Stimulated activated CD4-positive, alpha-beta T cell treated with anti-CD3 and anti-CD28 coated beads, Interleukin-2, amount 100 ng/mL, for 24 hours (primary cell): ENCODE measurements at places on chromosomes 12 and 14.
A peak's percentile ranks its signal among the peaks of the same experiment; 100 is the strongest.

GRCh38 chr12:132143336-132144071 lies 615 bp downstream of the DDX51 start:
- DNase-seq = peak; percentile 40

DNA sequence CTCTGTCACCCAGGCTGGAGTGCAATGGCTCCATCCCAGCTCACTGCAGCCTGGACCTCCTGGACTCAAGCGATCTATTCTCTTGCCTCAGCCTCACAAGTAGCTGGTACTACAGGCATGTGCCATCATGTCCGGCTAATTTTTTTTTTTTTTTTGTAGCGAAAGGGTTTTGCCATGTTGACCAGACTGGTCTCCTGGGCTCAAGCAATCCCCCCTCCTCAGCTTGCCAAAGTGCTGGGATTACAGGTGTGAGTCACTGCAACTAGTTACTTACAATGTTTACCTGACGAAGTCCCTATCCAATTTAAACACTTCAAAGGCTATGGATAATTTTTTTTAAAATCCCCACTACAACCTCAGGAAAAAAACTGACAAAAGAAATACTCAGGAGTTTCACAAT lies 1.8 kb downstream of the KRR1 start:
- no peak for DNase-seq

DNA sequence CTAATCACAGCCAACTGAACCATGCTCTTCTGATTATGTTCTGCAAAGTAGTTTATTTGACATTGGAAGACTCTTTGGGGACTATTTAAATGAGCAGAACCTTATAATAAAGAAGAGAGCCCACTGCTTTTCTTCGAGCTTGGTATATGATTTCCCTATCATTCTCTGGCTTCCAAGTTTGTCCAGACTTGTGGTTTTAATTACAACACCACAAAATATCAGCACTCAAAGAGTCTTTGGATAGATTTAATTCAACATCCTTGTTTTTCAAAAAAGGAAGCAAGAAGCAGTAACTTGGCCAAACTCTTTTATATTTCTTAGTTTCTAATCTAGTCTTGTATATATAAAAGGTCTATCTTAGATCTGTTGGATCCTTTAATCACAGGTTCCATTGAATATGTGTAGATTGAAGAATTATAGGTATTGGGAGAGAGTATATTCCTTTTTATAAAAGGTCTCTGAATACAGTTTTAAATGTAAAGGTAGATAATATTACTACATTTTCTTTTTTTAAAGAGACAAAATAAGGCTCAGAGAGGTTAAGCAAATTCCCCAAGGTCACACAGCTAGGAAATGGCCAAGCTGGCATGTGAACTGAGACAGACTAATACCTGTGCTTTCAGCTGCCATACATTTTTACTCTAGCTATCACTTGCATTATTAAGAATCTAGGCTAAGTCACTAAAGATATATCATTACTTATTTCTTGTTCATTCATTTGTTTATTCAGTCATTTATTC lies 172.8 kb downstream of the SSPN start:
- no peak for DNase-seq

- no peak for DNase-seq
Measured at GRCh38 chr14:22456998-22457594, 131.9 kb downstream of the DAD1 start.

GRCh38 chr12:10101042-10101579 lies 2.3 kb upstream of the CLEC1A start:
- no peak for DNase-seq

GRCh38 chr14:92922155-92922735 lies 705 bp upstream of the CHGA start:
- DNase-seq = no peak

- no peak for DNase-seq
Measured at GRCh38 chr12:52591521-52591920, 9.7 kb downstream of the KRT72 start.

DNA sequence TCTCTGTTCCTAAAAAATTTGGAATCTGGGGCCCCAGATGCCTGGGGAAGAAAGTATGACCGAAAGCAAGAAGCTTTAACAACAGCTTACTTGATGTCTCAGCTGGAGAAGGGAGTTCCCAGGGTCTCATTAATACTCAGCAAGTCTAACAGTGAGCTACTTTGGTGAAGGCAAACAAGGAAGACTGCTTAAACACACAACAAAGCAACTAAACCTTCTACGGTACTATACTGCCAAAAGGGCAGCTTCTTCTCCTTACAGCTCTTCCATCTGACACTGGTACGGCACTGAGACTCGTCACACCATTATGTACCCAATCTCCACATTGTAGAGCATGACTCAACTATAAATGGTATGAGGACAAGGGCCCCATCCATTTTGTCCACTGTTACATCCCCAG lies 213.0 kb downstream of the MED13L start:
- no peak for DNase-seq

GRCh38 chr14:71403656-71404055 lies 496.4 kb downstream of the PCNX1 start:
- no peak for DNase-seq

GRCh38 chr14:101839236-101839635 lies 77.7 kb downstream of the PPP2R5C start:
- DNase-seq = no peak

GRCh38 chr14:53032161-53032803 lies 81.4 kb upstream of the FERMT2 start:
- DNase-seq = no peak

DNA sequence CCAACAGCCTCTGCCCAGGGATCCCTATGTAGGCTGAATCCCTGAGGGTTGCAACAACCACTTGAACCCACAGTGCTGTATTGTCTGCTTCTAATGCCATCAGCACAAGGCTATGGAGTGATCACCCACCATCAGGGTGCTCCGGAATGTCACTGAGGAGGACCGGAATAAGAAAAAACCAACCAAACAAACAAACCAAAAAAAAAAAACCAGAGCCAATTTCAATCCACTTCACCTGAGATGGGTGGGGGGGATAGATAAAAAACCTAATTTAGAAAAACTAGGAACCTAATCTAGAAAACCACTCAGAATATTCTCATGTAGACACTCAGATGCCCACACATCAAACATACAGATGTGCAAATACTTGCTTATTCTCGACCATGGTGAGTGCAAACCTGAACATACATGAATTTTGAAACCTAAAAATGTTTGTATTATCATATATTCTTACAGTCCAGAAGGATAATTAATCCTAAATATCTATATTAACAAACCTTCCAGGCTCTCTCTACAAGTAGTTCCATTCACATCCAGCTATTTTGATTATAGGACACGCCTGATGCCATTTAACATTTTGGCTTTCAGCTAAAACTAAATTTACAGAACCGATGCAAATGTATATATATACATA lies 3.7 kb downstream of the TBX5 start:
- no peak for DNase-seq

- no peak for DNase-seq
Measured at GRCh38 chr14:102902086-102902485, 20.4 kb upstream of the AMN start.

- peak; percentile 44 for DNase-seq
Measured at GRCh38 chr14:70714055-70714550, 72.4 kb downstream of the TTC9 start.

GRCh38 chr14:96204151-96205058 lies at the start of gene BDKRB2:
Gene BDKRB2, plus strand, starts transcription at chr14:96204839. Its CDS starts 32,269 bp downstream, at chr14:96237108.
- no peak for DNase-seq

GRCh38 chr12:32277774-32278173 lies 121.6 kb upstream of the FGD4 start:
- no peak for DNase-seq

GRCh38 chr12:50047693-50048250 lies 9.6 kb upstream of the ASIC1 start:
- no peak for DNase-seq

DNA sequence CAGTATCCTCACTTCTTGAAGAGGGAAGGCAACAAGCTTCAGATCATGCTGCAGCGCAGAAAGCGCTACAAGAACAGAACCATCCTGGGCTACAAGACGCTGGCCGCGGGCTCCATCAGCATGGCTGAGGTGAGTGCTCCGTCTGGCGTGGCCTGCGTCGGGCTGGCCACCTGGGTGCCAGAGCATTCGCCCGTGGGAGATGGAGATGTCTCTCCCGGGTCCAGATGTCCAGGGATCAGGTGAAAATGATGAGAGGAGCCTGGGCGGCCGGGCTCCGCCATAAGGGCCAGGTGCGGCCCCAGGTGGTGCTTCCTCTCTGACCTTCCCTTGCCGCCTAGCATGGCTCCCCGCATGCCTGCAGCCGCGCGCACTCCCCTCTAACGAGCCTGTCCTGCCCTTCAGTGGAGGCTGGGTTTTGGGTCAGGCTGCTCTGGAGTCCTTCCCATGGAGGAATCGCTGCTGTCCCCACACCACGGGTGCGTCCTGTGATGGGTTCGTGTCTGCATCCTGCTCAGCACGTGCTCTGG lies 40.6 kb downstream of the PACS2 start:
- no peak for DNase-seq

DNA sequence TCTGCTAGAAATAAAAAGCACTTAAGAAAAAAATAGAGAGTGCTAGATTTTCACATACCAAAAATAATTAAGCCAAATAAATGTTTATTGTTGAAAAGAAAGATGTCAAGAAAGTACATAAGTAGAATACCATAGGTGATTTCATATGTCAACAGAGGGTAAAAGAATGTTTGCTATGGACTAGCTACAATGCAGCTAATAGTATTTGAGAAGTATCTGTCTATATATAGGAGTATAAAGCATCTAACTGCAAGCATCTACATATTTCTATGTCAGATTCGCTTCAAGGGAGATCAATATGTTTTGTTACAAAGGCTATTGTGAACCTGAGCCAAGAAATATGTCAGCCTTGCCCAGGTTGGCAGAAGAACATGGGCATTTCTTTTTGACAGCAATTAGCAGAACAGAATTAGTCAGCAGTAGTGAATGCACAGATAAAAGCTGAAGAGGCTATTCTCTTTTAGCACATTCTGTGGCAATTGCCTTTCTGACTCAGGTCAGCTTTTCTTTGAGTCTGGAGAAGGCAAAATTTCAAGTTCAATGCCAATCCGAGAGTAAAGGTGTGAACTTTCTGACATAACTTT lies 140.1 kb downstream of the ALG10B start:
- no peak for DNase-seq

DNA sequence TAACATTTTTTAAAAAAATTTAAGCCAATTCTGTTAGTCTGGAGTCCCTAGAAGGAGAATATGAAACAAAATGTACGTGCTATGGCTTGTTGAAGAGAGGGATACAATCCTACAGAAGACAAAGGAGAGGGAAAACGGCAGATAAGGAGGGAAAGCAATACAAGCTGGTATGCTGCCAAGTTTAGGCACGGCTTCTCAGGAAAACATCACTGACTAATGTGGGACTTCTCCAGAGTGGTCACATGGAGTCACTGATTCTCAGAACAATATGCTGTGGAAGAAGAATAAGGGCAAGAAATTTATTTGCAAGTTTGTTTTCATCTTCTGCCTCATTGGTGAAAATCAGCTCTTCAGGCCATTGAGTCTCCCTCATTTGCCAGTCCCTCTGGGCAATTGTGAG lies 22.9 kb upstream of the NR1H4 start:
- DNase-seq = no peak

DNA sequence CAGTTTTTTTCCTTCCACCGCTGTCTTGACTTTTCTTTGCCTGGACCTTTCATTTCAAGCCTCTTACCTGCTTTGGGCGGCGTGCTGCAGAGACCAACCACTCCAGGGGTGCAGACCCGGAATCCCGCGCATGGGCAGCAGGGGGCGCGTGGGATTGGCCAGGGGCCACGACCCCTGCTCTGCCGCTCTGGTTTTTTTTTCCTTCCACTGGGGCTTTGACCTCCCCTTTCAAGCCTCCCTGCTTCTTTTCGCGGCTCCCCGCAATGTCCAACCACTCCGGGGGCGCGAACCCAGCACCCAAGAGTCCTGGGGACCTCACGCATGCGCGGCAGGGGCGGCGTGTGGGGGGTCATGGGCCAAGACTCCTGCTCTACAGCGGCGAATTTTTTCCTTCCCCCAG lies 325.1 kb downstream of the ALG10 start:
- DNase-seq = no peak

- DNase-seq = no peak
Measured at GRCh38 chr14:103122585-103122946, 695 bp upstream of the TNFAIP2 start.

- DNase-seq = no peak
Measured at GRCh38 chr14:59895721-59896120, 24.2 kb upstream of the LRRC9 start.

GRCh38 chr14:22689199-22689598 lies 45.0 kb upstream of the OR6J1 start:
- DNase-seq = no peak

DNA sequence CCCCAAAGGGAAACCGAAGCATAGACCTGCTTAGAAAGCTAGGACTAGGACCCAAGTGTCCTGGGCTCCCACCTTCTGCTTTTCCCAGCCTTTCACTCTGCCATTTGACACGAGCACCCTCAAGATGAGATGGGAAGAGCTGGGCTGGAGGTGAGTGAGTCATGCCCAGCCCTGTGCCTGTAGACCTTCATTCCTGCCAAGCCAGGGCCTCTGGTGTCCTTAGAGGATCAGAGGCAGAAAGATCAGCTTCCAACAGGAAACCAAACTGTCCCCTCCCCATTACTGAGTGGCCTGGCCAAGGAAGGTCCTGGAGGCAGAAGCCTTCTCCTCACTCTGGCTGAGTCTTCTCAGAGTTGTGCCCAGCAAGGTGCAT lies 3.5 kb downstream of the TMEM63C start:
- DNase-seq = no peak
